ENCODE measurements at places on chromosomes 12 and 14.

DNA sequence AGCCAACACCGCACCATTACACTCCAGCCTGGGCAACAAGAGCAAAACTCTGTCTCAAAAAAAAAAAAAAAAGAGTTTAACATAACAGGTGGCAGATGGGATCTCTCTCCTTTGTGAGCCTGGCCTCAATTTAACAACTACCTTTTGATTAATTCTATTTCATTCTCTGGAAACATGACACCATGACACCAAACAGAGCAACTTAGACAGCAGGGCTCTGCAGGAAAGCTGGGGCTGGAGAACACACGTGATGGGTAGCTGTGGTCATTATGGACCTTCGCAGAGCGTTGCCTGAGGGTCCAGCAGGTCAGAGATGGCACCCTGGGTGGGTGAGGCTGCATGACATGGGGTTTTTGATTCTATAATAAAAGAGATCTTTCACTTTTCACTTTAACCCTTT lies 1.7 kb upstream of the DGLUCY start:
- no peak for DNase-seq

DNA sequence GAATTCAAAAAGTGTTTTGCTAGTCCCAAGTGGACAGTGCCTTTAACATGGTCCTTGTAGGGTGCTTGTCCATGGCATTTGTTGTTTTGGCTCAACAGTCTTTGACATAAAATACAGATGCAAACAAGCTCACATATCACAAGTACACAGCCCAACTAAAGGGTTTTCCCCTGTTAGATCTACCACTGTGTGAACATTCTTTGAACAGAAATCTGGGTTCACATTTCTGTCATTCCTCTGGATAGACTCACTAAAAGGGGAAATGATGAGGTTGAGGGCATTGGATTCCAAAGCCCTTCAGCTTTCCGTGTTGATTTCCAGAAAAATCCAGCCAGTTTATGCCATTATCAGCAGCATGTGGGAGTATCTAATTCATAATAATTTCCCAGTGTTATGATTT lies 54.1 kb downstream of the EP400 start:
- DNase-seq, result peak; percentile 52

- no peak for DNase-seq
These were observed 5.7 kb downstream of the ADCY4 start for GRCh38 chr14:24329073-24329663.

GRCh38 chr14:28867571-28867970 lies 101.0 kb downstream of the FOXG1 start:
- DNase-seq, result no peak

DNA sequence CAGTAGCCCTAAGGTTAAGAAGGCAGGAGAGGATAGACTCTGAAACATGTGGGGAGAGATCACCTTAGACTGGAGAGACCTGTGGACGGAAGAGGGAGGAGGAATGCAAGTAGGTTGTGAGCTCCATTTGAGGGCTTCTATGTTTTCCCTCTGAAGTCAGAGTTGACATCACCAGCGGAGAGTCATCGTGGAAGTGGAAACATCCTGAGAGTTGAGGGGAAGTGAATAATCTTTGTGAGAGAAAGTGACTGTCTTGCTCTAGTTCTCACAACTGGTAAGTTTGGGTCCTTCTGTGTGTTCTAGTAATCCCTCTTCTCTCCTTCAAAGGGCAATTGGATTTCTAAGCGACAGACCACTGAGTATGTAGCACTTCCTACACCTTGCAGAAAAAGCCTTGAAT lies 103.6 kb upstream of the CCND2 start:
- no peak for DNase-seq

GRCh38 chr12:59708484-59708883 lies 112.7 kb downstream of the SLC16A7 start:
- no peak for DNase-seq

- no peak for DNase-seq
These were observed 2.9 kb downstream of the SERPINA10 start for GRCh38 chr14:94290197-94290596.

DNA sequence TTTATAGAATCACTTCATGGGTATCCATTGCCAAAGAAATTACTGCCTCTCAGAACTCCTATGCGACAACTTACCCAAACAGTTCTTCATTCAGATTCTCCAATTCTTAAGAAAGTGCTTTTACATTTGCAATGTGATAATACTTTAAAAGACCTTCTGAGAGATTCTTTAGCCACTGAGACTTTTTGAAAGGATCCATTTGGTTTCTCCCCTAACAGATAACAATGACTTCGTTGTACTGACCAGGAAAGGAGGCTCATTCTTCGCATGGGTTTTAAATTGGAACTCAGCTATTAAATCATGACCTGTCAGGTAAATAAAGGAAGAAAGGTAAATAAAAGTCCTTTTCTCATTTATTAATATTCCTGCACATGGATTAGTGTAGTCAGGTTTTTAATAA lies 14.8 kb downstream of the ITPR2 start:
- no peak for DNase-seq

GRCh38 chr14:100056964-100057795 lies 8.0 kb upstream of the EVL start:
- DNase-seq, result no peak

DNA sequence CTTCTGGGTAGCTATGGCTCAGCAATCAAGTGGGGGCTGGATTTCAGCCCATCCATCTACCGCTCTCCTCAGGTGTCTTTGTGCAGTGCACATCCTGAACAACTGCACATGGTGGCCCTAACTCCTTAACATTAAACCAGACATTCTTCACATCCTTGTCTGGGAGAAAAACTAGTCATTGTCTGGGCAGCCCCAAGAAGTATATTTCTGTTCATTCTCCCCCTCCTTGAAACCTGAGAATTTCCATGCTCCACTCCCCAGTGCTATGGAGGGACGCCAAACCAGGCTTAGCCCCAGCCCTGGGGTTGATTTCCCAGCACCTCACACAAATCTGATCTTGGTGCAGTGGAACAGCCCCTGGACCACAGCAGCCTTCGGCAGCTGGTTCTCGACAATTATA lies 13.4 kb downstream of the MYL2 start:
- DNase-seq, result no peak

Data from fibroblast of skin of left quadriceps (primary cell).